ENCODE measurements at places on chromosomes 2 and 18.
A peak's percentile ranks its signal among the peaks of the same experiment; 100 is the strongest.

GRCh38 chr18:75199327-75199726 lies 9.6 kb downstream of the PTGR3 start:
- no peak for DNase-seq

DNA sequence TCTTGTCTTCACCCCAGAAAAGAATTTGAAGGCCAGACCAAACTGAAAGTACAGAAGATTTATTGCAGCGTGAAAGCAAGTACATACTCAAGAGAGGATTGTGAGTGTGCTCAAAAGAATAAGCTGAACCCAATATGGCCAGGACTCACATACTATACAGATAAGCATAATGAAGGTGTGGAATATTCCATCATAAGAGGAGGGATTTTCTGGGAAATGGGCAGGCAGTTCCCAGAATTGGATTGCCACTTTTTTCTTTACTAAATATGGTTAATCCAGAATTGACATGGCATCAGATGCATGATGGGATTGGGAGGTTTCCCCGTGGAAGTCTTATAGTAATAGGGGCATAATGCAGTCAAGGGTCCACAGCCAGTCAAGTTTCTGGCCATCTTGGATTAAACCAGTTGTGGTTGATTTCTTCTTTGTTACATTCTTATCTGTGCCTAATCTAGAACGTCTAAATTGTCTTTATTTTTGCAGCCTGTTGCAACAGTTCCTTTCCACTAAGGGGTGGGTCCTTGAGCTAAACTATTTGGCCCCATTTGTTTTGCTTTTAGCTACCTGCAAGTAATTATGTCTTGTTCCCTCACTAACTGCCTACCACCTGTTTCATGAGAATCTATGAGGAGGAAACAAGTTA lies 9.0 kb downstream of the SP140L start:
- no peak for DNase-seq

- no peak for DNase-seq
These were observed 212.3 kb downstream of the BCL2 start for GRCh38 chr18:63107171-63107845.

DNA sequence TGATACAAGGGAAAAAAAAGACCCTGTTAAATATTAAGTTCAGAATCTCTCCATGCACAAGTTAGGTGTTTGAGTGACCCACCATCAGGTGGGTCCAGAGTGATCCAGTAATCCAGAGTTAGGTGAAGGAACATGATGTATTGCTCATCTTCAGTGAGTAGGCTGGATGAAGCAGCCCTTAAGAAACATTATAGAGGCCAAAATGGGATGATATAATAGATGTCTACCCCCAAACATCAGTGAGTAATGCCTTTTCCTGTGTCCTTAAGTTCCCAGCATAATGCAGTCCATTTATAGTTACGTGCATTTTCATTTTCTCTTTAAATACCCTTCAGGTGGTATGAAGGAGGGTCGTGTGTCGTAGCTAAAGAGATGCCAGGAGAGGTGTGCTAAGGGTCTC lies 89.6 kb downstream of the MAP4K4 start:
- no peak for DNase-seq

- DNase-seq = no peak
These were observed 771.9 kb downstream of the ERBB4 start for GRCh38 chr2:211766689-211767088.

DNA sequence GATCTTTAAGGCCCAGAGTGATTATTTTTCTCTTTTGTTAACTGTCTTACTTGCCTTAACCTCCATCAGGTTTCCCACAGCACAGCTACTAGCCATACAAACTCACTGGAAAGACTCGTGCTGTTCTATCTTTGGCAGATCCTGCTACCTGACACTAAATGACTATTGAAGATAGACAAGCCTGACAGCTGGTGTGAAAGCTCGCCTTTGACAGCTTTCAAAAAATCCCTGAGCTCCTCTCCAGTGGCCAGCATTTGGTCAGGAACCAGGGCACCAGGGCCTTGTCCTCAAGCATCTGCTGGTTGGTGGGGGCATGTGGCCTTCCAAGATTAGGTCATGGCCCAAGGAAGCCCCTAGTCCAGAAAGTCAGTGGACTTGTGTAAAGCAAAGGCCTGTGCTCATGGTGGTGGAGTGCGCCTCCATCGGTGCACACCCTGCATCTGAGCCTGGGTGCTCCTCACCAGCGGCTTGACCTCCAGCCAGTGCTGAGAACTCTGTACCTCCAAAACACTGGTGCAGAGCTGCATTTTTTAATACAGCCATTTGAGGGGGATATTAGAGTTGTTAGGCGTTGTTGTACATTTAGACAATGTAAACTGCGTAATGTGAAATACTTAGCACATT lies 158.5 kb downstream of the NCK2 start:
- DNase-seq = no peak

DNA sequence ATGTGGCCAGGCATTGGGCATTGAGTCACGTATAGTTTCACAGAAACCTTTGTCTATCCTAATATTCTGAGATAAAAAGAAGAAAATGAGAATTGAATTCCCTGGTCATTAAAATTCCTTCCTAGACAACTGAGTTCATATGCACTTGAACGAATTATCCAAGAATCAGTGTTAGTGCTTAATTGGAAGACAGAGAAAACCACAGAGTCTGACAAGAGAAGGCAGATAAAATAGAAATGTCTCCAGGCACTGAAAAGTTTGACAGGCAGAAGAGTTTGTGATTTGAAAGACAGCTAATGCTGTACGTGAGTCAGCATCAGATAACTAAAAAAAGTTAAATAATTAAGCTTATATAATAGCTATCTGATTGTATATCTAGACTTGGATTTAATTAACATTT lies 47.7 kb upstream of the TRIB2 start:
- DNase-seq = no peak

- peak; percentile 90 for DNase-seq
These were observed 188.6 kb upstream of the FN1 start for GRCh38 chr2:215624423-215624829.

DNA sequence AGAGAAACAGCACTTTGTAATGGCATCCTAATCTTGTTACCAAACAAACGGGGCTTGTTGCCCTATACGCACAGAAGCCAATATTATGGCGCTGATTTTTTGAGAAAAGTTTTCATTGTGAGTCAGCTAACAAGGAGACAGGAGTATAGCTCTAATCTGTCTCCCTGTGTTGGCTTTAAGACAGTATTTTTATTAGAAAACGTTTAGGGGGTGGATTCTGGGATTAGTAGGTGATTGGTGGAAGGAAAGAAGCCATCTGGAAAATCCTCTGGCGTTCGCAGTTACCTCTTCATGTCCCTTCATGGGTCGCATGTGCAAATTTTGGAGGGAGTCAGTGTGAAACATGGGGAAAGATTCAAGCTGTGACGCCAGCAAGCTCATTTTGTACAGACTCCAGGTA lies 698 bp upstream of the TMEM237 start:
- no peak for DNase-seq

- no peak for DNase-seq
These were observed 11.2 kb downstream of the AOX1 start for GRCh38 chr2:200596774-200597570.
